ENCODE measurements at places on chromosomes 11 and 22.

DNA sequence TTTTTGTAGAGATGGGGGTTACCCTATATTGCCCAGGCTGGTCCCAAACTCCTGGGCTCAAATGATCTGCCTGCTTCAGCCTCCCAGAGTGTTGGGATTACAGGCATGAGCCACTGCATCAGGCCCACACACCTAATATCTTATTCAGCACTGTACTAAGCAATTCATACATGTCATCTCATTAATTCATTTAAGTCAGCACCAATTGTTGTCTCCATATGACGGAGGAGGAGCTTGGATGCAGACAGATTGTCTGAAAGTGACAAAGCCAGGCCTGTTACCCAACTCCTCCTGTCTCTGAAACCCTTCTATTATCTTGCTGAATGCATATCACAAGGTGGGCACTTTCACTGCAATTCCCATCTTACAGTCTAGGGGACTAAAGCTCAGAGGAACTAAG lies 57.5 kb upstream of the ALX4 start:
- DNase-seq = no peak

GRCh38 chr11:126162306-126163030 lies 49.0 kb downstream of the RPUSD4 start:
- DNase-seq = no peak

- peak; percentile 81 for DNase-seq
These were observed 2.1 kb downstream of the AIP start for GRCh38 chr11:67484847-67485311.

GRCh38 chr11:14190992-14191778 lies 167.8 kb downstream of the RRAS2 start:
- DNase-seq = no peak

GRCh38 chr11:9643751-9644150 lies 20.1 kb upstream of the SWAP70 start:
- DNase-seq = no peak

- no peak for DNase-seq
These were observed 20.9 kb downstream of the NCF4 start for GRCh38 chr22:36881504-36882245.
